ENCODE measurements at places on chromosomes 13 and 19.

DNA sequence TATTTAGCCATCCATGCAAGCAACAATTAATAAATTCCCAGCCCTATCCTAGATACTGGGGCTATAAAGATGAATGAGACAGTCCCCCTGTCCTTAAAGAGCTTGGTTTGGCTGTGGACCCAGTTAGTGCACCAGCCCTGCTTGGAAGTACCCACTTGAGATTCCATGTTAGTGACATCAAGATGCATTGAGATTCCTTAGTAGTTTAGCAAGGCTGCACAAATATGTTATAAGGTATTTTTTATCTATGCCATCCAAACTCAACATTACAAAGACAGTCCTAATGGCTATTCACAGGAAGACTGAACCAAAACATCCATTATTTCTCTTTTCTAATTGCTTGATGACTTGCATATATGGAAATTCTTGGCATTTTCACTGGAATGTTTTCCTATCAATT, 48.8 kb upstream of the RAP2A start:
- DNase-seq: no peak

DNA sequence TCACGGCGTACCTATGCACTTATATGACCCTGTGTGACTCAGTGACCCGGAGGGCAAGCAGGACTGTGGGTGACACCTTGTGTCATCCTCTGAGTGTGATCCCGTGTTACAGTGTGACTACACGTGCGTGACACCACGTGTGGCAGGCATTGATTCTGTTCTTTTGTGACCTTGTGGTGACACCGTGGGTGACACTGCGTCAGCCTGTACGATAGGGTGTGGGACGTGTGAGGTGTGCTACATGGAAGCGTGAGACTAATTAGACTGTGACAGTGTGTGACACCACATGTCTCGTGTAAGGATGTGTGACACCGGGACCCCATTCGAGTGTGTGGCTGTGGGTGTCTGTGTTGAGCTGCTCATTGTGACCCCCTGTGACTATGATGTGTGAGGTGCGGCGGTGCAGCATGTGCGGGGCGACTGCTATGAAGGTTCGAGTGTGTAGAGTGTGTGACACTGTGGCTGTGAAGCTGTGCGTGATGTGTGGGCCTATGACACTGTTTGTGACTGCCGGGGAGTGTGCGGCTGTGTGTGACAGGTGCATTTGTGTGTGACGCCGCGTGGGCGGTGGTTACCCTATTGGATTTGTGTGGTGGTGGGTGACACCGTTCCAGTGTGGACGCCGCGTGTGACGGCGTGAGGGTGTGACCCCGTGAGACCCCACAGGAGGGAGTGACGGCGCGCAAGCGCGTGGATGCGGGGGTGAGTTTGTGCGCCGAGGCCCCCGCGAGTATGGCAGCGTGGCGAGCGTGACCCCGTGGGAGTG, 399 bp upstream of the SPTBN4 start:
- peak; percentile 84 for DNase-seq

GRCh38 chr13:53105890-53106289, 77.3 kb downstream of the OLFM4 start:
- no peak for DNase-seq

- DNase-seq: peak; percentile 30
Observed at GRCh38 chr13:40247845-40248244, 418.6 kb downstream of the FOXO1 start.

DNA sequence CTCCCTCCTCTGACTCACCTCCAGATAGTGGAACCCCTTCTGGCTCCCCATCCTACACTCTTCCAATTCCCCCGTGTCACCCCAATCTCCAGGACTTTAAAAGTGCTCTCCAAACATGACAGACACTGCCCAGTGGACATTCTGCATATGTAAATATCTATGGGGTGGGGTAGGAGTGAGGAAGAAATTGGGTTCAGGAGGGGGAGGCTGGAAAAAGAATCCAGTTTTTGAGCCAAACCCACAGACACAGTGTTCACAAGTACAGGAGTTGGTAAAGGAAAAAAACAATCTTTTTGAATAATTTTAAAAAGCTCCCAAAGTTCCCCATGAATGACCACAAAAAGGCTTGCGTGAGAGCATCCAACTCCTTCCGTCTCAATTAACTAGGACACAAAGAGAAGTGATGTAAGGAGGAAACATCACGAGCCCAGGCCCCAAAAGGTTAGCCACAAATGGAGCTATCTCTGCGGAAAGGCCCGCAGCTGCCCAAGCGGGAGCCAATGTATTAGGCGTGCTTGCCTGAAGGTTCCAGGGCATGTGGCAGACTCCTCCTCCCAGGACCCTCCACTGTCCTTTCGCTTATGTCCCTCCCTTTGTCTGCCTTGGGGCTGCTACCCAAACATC, 18.0 kb downstream of the ZC3H4 start:
- DNase-seq: no peak

GRCh38 chr13:53856573-53857195, 828.1 kb downstream of the OLFM4 start:
- DNase-seq: no peak

GRCh38 chr19:6654347-6655310, 15.3 kb downstream of the TNFSF14 start:
- peak; percentile 78 for DNase-seq

GRCh38 chr13:42266473-42266872, 5.5 kb upstream of the AKAP11 start:
- DNase-seq: no peak

GRCh38 chr13:30907121-30907861, 1.2 kb downstream of the MEDAG start:
- no peak for DNase-seq

GRCh38 chr19:3243819-3244700, 19.6 kb downstream of the CELF5 start:
- peak; percentile 73 for DNase-seq

- no peak for DNase-seq
Observed at GRCh38 chr19:10977742-10978092, 16.9 kb downstream of the SMARCA4 start.

- no peak for DNase-seq
Observed at GRCh38 chr13:114179087-114179658, at the start of gene CFAP97D2. TSS of gene CFAP97D2 (plus strand) at chr13:114179257. CDS start at chr13:114179331, 74 bp downstream.

- no peak for DNase-seq
Observed at GRCh38 chr13:76820759-76821158, 65.4 kb downstream of the KCTD12 start.

GRCh38 chr19:33064458-33064791, 263 bp downstream of the RHPN2 start:
- DNase-seq: peak; percentile 28

GRCh38 chr19:39409208-39410016, 2.8 kb downstream of the ZFP36 start:
- DNase-seq: peak; percentile 95

- DNase-seq: no peak
Observed at GRCh38 chr19:43692385-43692784, 22.4 kb upstream of the PLAUR start.

GRCh38 chr19:16022251-16022650, 54.0 kb upstream of the TPM4 start:
- no peak for DNase-seq

GRCh38 chr13:113103646-113104045, 1.9 kb upstream of the F7 start:
- DNase-seq: no peak

DNA sequence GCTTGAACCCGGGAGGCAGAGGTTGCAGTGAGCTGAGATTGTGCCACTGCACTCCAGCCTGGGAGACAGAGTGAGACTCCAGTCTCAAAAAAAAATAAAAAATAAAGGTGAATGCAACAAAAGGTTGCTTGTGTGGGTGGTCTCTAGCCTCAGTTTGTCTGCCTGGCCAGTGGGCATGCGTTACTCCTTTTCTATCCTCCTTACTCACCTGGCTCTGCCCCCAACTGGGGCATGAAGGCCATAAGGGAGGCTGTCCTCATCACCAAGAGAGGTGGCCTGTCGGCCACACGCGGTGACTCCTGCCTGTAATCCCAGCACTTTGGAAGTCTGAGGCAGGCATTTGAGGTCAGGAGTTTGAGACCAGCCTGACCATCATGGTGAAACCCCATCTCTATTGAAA, 1.9 kb upstream of the JUND start:
- no peak for DNase-seq

DNA sequence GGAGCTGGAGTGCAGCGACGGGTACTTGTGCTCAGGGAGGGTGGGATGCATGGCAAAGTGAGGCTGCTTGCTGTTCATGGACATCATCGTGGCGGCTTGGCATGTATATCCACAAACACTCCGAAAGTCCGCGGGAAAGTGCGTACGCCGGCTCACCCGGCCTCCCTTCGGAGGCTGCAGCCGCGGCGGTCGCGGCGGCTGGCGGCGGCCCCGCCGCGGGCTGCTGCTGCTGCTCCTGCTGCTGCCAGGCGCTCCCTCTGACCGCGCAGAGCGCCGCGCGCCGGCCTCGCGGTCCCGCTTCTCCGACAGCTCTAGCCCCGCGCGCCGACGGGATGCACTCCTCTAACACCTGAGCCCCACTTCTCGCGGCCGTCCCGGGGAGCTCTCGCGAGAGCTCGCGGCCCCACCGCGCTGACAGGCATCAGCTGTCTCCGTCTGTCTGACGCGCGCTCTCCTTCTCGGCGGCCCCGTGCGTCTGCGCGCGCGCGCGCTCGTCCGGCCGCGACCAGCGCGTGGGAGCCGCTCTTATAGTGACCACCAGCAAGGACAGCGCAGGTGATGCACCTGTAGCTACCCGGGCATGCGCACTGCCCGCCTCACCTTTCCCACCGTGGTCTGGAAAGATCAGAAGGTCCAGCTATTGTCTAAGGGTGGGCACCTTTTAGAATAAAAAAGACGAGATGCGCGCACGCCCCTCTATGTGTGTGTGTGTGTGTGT, at the start of gene POU4F1:
Gene POU4F1 (minus strand): TSS at position 313 of the 718 bp plus-strand sequence. CDS start 226 bp downstream, at position 87.
- peak; percentile 84 for DNase-seq

DNA sequence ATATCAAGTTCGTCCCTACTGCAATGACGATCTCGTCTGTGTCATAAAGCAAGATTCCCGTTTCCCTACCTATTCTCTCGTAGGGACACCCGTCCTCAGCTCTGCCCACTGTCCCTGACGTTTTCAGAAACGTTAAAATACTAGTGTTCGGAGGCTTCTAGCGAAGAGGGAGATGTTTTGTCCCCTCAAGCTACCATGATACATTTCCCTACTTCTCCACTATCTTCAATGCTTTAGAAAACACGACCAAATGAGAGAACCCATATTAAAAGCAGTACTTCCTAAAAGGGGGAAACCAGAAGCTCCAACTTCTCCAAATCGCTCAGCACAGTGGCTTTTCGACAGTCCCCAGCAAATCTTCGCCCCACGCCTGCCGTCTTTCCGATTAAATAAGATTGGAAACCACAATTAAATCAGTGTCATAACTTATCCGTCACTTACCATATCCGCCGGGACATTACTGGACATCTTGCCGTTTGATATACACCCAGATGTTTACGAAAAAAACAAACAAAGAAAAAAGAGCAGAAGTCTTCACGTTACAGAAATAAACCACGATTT, 1.3 kb downstream of the UBL3 start:
- DNase-seq: peak; percentile 59

- no peak for DNase-seq
Observed at GRCh38 chr13:101016475-101016874, 341.9 kb upstream of the TMTC4 start.

DNA sequence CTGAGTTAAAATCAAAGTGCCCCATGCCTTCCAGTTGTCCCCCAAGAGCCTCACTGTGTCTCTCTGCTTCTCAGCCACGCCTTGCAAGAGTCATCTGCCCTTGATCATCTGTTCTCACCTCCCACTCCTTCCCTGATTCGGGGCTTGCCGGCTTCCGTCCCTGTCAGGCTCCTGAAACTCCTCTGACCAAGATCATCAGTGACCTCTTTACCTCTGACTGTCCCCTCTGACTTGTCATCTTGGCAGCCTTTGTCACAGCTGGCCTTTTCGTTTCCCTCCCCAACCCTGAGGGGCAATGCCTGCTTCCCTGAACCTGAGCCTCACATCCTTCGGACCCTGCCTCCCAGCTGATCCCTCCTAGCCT, 66.3 kb downstream of the MAP4K1 start:
- peak; percentile 81 for DNase-seq

- DNase-seq: no peak
Observed at GRCh38 chr19:18364826-18365528, 21.0 kb upstream of the GDF15 start.

DNA sequence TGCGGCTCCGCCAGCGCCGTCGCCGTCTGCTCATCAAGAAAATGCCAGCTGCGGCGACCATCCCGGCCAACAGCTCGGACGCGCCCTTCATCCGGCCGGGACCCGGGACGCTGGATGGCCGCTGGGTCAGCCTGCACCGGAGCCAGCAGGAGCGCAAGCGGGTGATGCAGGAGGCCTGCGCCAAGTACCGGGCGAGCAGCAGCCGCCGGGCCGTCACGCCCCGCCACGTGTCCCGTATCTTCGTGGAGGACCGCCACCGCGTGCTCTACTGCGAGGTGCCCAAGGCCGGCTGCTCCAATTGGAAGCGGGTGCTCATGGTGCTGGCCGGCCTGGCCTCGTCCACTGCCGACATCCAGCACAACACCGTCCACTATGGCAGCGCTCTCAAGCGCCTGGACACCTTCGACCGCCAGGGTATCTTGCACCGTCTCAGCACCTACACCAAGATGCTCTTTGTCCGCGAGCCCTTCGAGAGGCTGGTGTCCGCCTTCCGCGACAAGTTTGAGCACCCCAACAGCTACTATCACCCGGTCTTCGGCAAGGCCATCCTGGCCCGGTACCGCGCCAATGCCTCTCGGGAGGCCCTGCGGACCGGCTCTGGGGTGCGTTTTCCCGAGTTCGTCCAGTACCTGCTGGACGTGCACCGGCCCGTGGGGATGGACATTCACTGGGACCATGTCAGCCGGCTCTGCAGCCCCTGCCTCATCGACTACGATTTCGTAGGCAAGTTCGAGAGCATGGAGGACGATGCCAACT, 24.4 kb upstream of the KCTD15 start:
- no peak for DNase-seq

DNA sequence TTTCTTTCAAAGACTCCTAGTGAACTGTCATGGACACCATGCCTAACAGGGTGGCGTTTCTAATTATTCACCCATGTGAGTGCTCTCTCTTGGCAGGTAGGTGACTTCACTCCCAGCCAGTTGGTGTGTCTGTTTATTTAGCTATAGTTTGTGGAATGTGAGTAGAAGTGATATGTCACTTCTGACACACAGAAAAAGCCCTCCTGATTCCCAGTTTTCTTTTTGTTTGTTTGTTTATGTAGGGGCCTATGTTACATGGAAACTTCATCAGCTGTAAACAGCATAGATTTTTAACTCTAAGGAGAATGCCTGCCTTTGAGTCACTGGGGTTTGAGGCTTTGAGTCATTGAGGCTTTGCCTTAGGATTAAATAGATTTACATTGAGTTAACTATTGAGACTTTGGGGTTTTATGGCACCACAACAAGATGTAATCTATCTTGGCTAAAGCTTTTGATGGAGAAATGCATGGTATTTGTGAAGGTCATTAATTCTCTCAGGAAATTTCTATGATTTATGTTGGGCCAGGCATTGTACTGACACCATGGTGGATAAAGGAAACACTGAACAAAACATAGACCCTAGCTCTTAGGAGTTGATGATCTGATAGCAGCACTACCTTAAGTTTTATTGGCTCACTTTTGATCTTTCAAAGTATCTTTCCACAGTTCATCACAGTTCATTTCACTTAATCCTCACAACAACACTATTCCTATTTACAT, 45.3 kb downstream of the UFM1 start:
- DNase-seq: no peak

GRCh38 chr19:14475251-14476073, at the start of gene PTGER1:
TSS of gene PTGER1 (minus strand) at chr19:14475354. CDS start at chr19:14474320, 1,034 bp downstream.
- DNase-seq: peak; percentile 78
